ENCODE measurements at places on chromosomes 12 and 14.

- peak; percentile 45 for DNase-seq
Measured at GRCh38 chr12:14454098-14454907, 88.8 kb downstream of the ATF7IP start.

- no peak for DNase-seq
Measured at GRCh38 chr14:97806891-97807290, 1009.7 kb downstream of the VRK1 start.

GRCh38 chr14:66495218-66496098 is 9.3 kb downstream of the CCDC196 start:
- peak; percentile 72 for DNase-seq

DNA sequence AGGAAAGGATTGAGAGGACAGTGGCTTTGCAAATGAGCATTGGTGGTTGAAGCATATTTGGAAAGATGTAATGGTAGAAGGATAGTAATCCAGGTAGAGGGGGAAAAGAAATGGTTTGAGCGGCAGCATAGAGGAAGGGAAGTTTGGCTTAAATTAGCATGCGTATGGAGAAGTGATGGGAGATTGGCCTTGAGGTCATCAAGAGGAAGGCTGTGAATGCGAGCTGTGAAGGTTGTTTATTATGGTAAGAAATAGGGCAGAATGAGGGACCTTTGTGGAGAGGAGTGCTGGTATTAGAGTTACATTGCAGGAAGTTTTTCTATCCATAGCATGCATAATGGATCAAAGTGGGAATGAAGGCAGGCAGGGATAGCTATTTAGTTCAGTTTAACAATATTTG is 162.1 kb downstream of the TMTC2 start:
- no peak for DNase-seq

GRCh38 chr12:65152596-65152995 is 16.8 kb upstream of the LEMD3 start:
- no peak for DNase-seq

DNA sequence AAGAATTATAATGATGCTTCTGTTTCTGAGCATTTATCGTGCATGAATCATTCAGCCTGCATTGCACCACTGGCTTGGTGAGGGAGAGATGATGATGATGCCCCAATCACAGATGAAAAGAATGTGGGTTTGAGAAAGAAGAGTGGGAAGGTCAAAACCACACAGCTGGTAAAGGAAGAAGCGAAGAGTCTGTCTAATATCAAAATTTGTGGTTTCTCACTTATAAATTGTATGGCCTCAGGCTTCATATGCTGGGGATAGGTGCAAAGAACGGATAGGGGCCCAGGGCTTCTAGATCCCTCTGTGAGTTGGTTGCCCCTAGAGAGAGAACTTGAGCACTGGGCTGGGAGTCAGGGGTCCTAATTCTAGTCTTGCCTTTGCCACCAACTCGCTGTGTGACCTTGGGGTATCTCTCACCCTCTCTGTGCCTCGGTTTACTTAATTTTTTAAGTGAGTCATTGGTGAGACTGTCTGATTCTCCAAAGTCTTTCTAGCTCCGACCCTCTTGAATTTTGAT is 2.2 kb downstream of the OASL start:
- DNase-seq, result peak; percentile 92

DNA sequence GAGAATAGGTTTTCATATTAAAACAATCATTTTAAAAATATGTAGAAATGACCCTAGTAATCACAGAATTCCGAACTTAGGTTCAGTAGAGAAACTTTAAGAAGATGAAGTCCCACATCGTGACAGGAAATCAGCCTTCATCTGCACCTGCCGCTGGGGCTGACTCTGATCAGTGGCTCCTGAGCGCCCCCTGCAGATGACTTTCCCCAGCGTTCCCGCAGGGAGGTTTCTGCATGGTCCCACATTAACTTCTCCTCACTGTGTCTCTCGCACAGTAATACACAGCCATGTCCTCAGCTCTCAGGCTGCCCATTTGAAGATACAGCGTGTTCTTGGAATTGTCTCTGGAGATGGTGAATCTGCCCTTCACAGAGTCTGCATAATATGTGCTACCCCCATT is 1131.1 kb downstream of the TMEM121 start:
- DNase-seq, result no peak

GRCh38 chr12:31008961-31009840 is 64.5 kb upstream of the DDX11 start:
- no peak for DNase-seq

GRCh38 chr14:22614240-22614799 is 16.2 kb downstream of the ABHD4 start:
- DNase-seq, result peak; percentile 95

- no peak for DNase-seq
Measured at GRCh38 chr12:64194333-64195149, 27.6 kb downstream of the KICS2 start.

DNA sequence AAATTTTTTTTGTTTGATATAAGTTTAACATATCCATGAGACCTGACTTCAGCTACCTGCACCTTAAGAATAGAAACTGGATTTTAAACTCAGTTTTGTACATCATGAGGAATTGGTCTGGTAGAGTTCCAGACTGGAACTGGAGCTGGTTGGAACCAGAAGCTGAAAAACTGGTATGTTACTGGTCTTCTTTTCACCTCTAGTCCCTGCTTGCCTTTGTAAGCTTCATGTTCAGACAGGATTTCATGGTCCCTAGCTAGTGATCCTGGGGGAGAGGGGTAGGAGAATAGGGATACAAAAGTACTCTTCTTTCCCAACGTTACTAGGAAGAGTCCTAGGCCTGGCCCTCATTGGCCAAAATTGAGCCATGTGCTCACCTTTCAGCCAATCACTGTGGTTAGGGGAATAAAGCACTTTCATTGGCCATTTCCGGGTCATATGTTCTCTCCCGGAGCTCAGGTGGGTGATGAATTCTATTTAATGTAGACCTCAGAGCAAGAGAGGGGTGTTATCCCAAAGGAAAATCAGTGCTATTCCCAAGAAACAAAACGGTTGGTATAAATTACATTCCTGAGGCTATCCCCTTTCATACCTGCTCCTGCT is 36.9 kb upstream of the APPL2 start:
- no peak for DNase-seq

DNA sequence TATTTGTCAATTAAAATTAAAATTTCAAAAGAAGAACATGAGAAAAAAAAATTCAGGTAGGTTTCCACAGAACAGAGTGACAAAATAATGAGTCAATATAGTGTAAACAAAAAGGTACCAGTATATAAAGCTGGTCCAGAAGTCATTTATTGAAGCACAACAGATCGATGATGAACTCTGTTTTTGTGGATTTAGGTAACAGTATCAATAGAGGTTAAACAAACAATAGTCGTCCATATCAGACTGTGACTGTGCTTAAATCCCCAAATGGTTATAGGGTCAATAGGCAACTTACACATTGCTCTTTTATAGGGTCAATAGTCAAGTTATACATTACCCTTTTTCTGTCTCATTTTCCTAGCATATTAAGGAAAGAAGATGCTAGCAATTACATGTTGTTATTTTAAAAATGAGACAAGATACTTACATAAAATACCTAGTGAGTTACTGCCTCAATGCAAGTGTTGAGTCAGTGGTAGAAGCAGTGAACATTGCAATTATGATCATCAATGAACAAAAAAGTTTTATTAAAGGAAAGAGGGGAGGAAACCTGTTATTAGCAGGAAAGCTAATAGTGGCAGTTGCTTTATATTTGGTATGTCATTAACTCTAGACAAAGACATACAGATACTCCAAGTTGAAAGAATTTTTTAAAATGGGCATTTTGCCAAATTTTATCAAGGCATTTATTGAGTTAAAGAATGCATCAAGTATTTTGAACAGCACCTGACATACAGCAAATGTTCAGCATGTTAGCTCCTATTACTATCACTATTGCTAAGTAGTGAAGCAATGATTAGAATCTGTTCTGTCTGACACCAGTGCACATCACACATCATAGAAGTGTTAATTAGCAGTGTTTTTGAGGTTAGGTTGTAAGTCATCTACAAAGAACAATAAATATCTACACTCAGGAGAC is 102.9 kb downstream of the CCER1 start:
- DNase-seq, result no peak

DNA sequence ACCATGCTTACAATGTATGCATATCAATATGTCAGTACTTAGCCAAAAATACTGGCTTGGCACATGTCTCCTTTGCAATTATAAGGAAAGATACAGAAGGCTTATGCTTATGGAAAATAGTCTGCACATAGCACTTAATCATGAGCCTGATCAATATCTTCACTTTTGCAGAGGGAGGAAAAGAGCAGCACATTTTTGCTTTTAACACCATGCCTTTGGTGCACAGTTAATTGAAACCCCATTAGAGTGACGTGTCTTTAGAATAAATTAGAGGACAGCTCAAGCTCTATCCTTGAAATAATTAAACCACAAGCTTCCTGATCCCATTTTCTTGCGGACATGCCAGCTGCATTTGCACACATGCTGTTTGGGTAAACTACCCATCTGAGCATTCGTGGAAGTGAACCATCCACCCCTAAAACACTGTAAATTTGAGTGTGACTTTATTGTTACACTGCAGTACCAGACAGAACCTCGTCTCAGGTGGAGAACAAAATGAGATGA is 839.9 kb upstream of the MGAT4C start:
- no peak for DNase-seq
